Tongue (tissue), 3 donors: ENCODE measurements at places on chromosomes 4 and X.

GRCh38 chr4:84146300-84146959 lies 352.7 kb downstream of the NKX6-1 start:
- DNase-seq, result no peak

- no peak for DNase-seq
Measured at GRCh38 chrX:11591723-11592346, 73.9 kb downstream of the ARHGAP6 start.

DNA sequence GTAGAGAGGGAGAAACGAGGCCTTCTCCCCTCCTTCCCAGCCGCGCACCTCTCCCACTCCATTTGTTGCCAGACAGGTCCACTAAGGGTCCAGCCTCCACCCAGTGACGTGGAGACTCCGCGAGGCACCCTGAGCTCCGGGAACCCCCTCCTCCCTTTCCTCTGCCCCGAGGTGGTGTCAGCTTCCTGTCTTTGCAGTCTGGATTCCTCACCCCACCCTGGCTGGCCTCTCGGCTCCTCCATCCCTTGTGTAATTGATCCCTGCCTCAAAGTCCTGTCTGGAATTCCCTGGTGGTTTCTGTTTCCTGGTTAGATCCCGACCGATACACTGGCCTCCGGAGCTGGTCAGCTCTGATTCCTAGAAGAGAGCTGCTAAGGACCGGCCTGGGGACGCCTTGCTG lies 105.9 kb upstream of the SCOC start:
- DNase-seq, result no peak

DNA sequence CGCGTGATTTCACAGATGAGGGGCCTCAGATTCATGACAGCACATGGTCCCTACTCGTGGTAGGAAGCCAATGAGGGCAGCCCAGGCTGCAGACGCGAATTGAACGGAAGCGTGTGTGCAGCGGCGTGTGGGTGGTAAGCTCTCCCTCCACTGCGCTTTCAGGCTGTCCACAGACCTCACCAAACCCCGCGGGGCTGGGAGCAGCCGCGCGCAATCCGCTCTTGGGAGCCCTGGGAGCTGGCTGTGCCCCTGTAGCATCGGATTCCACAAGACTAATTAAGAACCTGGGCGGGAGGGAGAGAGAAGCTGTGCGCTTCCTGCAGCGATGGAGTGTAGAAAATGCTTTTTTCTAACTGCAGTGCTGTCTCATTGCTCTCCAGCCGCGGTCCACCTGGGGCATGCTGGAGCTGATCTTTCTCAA lies 134.9 kb downstream of the STOX2 start:
- DNase-seq, result peak; percentile 26

- DNase-seq, result peak; percentile 4
Measured at GRCh38 chrX:10971176-10971575, 140.0 kb upstream of the HCCS start.

- DNase-seq, result peak; percentile 57
Measured at GRCh38 chr4:15004739-15005301, 2.5 kb downstream of the CPEB2 start.

DNA sequence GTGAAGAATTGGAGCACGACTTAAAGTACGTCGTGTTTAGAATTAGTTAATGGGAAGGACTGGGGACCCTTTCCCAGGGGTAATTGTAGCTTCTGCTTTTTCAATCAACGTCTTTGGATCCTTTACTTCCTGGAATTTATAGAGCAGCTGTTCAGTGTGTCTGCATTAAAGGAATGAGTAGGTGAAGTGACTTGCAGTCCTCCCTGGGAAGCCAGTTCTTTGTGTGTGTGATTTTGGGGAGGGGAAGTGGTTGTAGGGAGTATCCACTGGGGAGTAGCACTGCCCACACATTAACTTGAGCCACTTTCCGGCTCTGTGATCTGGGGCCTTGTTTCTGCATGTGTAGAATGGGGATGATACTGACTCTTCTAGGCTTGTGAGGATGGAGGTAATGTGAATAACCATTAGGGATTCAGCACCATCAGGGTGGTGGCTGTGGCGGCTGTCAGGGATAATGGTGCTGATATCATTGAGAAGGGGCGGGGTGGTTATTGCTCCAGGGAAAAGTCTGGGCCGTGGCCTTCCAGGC lies 54.7 kb downstream of the TMEM131L start:
- DNase-seq, result no peak

- peak; percentile 56 for DNase-seq
Measured at GRCh38 chr4:137541876-137542646, 9.8 kb upstream of the PCDH18 start.

DNA sequence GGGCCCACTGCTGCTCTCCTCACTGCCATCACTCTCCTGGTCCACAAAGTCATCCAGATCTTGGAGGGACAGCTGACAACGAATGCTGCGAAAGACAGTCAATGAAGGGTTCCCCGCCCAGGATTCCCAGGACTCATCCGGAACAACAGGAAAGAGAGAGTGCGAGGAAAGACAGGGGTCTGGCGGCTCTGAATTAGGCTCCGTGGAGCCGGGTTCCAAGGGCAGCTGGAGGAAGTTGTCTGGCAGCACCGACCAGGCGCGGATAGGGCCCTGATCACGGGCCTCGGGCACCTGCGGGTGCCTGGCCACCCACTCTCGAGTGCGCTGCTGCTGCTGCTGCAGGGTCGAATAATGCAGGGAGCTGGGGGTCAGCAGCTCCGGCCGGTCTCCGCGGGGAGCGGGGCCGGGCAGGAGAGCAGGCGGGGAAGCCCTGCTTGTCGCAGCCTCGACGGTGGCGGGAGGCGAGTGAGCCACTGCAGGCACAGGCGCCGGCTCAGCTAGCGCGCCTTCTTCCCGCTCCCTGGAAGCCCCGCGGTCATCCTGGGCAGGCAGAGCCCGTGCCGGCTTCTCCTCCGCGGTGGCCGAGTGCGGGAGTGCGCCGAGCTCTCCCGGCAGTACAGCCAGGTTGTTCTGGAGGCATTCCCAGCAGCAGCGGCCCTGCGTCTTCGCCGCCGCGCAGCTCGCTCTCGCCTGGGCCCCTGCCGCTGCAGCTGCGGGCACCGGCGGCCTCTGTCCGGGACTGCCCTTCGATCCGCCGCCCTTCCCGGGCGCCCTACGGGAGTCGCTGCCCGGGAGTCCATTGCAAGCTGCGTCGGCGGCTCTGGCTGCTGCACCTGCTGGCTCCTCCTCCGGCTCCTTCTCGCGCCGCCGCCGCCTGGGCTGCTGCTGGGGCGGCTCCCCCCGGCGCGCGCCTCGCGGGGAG lies 1.1 kb downstream of the SOWAHB start:
- peak; percentile 48 for DNase-seq

- DNase-seq, result no peak
Measured at GRCh38 chr4:84531689-84532088, 32.6 kb upstream of the NKX6-1 start.

DNA sequence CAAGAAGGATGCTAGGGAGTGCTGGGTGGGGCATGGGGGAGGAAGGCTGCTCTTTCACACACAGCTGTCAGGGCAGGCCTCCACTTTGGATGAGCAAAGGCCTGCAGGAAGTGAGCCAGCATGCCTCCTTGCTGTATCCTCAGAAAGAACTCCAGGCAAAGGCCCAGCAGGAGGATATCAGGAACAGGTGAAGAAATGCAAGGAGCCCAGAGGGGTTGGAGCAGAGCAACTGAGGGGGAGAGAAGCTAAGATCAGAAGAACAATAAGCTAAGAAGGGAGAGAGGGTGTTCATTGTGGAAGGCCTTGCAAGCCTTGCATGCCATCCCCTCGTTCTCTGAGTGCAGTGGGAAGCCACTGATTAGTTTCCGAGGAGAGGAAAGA lies 115.1 kb downstream of the CAMK2D start:
- DNase-seq, result peak; percentile 16

GRCh38 chr4:179112441-179113170 lies 1670.4 kb upstream of the AGA start:
- no peak for DNase-seq

DNA sequence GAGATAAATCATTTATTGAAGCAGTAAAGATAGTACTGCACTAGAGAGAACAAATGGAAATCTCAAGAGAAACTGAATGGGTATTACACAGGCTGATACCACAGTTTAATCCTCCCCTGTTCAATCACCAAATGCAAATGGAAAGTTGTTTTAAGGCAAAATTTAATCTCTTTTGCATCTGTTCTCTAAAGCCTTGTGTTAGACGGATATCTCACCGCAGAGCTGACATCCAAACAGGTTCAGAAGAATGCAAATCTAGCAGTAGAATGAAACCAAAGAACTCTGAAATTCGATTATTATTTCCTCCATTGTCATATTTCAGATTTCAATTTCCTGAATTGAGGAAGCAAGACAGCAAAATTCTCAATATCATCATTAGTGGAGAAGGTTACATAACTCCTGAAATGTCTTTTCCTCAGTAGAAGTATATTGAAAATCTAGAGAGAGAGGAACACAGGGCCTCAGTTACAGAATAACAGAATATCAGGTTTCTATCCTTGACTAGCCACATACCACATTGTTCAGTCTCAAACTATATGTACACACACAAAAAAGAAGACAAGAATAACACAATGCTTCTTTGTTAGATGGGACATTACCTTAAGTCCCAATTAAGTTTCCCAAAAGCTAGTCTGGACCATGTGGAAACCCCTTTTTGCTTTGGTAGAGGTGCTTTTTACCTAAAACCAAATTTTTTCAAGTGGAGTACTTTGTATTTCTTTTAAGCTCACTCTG lies 94.1 kb upstream of the BANK1 start:
- DNase-seq, result no peak

GRCh38 chr4:61427099-61427817 lies 227.1 kb downstream of the ADGRL3 start:
- DNase-seq, result no peak

DNA sequence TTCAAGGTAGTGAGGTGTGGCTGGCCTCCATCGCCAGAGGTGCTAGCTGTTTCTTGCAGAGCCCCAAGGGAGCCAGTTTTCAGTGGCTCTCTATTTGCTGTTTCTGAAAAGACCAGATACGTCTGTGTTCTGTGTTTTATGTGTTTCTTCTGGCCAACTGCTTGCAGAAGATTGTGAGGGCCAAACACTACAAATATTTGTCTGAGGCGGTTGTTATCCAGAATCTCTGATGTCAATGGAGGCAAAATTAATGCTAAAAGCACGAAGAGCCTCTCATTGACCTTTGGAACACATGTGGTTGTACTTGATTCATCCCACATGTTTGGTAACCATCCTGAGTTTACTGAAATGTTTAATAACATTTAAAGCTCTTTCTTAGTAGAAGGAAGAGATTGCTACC lies 113.9 kb downstream of the CT47B1 start:
- DNase-seq, result peak; percentile 56

DNA sequence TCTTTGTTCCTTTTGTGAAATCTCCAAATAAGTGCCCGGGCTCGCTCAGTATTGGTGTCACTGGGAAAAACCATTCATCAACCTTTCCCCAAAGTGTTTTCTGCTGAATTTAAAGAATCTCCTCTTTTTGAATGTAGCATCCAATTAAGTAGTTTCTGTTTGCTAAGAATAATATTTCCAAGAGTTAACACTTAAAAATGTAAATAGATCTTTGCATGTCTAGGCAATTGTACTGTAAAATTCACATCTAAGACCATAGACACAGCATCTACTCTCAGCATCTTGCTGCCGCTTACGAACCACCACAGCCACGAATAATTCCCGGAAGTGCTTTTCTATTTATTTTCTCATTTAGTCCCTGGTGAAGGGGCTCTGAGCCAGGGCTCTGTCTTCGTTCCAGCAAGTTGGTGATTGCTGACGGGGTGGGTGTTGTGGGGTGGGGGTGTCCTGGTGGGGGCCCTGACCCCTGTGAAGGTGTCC lies 1.4 kb downstream of the NSG1 start:
- DNase-seq, result peak; percentile 10

DNA sequence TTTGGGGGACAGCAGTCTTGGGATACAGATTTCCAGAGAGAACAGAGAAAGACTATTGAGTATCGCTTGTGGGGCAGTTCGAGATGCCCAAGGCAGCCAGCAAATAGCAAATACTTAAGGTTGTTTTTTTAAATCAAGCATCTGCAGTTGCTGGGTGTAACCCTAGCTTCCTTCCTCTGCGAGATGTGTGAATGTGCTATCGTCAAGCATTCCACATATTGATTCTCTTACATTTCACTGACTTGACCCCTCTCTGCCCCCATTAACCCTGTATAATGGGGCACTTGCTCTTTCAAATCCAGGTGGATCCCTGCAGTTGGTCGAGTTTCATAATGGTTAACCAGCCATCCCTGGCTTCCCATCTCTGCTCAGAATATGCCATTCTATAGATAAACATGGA lies 23.5 kb downstream of the KCNE5 start:
- peak; percentile 2 for DNase-seq

- no peak for DNase-seq
Measured at GRCh38 chr4:176090115-176090514, 24.5 kb downstream of the WDR17 start.

DNA sequence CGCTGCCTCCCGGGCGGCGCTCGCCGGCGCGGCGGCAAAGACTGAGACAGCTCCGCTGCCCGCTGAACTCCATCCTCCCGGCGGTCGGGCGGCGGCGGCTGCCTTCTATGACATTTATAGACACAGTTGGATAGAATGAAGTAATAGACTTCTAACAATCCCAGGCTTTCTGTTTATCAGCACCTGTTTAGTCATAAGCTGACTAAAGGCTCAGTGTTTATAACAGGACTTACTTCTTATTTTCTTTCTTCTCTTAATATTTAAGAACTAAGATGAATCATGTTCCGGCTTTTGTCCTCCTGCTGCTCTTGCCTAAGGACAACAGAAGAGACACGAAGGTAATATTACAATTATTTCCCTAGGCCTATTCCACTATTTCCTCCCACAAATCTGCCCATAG lies 3.9 kb downstream of the ARL13A start:
- no peak for DNase-seq

GRCh38 chr4:25330335-25330734 lies 17.8 kb downstream of the ZCCHC4 start:
- no peak for DNase-seq

GRCh38 chrX:98405376-98405775 lies 1521.7 kb downstream of the RPA4 start:
- no peak for DNase-seq

GRCh38 chr4:145840162-145840768 lies 98.4 kb downstream of the ZNF827 start:
- peak; percentile 43 for DNase-seq

- DNase-seq, result no peak
Measured at GRCh38 chr4:94739741-94740140, 18.0 kb upstream of the BMPR1B start.

DNA sequence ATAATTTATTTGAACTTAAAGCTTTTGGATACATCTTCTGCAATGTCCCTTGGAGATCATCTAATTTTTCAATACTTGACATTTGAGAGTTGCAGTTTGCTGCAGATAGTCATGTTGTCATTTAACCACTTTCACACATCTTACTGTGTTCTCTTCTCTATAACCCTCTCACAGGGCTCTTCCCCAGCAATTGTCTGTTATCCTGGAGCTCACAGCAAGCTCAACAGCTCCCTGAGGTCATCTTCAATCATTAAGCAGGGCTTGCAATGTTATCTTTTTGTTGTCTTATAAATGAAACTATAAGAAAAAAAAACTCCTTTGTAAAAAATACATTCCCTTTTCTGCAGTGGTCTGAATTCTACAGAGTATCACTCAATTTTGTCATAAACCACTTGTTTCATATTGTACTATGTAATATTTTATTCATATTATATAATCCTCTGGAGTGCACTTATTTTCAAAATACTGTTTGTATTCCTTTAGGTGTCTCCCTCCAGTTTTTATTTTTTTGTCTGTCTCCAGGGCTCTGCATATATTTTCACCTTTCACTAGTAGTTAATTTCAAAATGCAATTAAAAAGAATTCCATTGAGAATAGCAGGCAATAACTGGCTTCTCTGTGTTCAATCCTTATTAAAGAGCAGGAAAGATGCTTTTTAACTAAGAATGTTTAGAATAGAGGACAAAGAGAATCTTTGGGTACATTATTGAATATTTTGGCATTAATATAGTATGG lies 106.3 kb upstream of the ARSJ start:
- DNase-seq, result no peak

GRCh38 chrX:150871341-150871811 lies 27.1 kb downstream of the CD99L2 start:
- DNase-seq, result no peak

GRCh38 chr4:55793479-55793878 lies 26.1 kb upstream of the EXOC1L start:
- no peak for DNase-seq
